SK-MEL-5 (cell line): ENCODE measurements at places on chromosomes 12 and 14.

DNA sequence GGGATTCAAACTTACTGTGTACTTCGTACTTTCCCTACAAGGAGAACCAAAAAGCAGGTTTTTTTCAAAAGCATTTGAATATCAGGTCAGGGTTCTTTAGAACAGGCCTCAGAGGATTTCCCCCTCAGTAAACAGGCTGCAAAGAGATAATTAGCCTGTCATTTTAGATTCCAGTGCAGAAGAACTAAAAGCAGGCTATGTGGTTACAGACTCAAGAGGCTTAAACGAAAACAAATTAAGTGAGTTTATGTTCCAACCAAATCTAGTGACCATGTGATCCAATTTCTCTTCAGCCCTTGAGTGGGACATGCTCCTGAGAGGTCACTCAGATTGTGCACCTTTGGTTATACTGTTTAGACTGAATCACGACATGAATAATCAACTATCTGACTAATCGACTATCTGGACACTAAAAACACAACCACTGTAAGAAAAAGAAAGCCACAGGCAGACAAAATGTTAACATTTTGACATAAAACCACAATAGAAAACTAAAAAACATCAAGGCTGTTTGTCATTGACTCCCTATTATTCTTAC, 4.5 kb downstream of the TMED8 start:
- DNase-seq: no peak

GRCh38 chr14:39576736-39577135, 144.5 kb upstream of the FBXO33 start:
- DNase-seq: no peak

- DNase-seq: no peak
These were observed 5.5 kb downstream of the IFI27L2 start for GRCh38 chr14:94123868-94124267.

DNA sequence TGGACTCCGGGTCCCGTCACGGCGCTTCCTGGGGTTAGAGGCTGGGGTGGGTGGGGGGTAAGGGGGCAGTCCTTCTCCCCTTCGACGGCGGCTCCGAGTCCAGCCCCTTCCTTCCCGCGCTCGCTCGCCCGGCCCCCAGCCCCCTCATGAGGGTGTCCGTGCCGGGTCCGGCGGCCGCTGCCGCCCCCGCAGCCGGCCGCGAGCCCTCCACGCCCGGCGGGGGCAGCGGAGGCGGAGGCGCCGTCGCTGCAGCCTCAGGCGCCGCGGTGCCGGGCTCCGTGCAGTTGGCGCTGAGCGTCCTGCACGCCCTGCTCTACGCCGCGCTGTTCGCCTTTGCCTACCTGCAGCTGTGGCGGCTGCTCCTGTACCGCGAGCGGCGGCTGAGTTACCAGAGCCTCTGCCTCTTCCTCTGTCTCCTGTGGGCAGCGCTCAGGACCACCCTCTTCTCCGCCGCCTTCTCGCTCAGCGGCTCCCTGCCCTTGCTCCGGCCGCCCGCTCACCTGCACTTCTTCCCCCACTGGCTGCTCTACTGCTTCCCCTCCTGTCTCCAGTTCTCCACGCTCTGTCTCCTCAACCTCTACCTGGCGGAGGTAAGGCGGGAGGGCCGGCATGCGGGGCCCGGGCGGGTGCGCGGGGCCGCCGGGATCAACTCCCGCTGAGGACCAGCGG, 500 bp downstream of the GPR137C start:
- DNase-seq: peak; percentile 2

DNA sequence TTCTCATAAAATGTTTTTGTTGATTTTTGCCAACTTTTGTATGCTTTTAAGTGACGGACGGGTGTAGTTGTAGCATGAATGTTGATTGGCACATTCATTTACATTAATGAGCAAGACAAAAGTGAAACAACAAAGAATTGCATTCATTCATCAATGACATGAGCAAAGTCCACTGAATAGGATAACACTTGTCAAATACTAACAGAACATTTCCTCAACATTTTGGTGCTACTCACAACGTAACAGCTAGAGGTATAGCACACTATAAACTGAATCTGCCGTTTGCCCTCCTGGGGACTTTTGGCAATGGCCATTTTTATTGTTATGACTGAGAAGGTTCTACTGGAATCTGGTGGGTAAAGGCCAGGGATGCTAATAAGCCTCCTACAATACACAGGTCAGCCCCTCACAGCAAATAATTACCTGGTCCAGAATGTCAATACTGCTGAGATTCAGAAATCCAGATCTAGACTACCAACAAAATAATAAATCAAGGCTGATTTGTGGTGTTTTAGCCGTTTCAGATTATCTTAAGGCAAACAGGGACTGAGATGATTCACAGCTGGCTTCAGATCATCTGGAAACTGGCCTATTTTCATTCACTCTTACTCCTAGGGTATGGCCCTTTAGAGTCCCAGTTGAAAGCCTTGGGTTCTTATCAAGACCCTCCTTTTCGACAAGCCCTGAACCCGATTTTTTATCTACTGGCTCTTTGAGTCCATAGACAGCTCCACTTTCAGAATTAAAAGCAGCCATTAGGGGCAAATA, 22.5 kb upstream of the CDKN3 start:
- no peak for DNase-seq

- DNase-seq: no peak
These were observed 22.3 kb upstream of the MGP start for GRCh38 chr12:14907953-14908352.

DNA sequence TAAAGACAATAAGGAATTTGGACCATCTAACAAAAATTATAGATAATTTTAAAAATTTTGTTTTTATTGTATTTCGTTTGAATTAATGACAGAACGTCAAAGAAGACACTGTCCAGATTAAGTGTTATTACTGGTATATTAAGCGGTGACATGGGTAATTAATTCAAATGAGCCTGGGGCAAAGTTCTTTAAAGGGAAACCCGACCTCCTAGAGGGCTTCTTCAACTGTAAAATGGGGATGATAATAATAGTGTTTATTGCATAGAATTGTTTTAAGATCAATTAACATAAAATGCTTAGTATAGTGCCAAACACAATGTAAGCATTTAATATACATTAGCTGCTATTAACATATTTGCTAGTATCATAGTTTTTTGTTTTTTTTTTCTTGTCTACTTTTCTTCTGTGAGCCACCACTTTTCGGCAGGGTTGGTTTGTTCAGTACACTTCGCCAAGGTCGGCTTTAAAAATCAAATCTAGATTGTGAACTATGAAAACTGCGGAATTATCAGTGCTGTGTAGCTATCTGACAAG, 514 bp upstream of the LARP4 start:
- peak; percentile 55 for DNase-seq

DNA sequence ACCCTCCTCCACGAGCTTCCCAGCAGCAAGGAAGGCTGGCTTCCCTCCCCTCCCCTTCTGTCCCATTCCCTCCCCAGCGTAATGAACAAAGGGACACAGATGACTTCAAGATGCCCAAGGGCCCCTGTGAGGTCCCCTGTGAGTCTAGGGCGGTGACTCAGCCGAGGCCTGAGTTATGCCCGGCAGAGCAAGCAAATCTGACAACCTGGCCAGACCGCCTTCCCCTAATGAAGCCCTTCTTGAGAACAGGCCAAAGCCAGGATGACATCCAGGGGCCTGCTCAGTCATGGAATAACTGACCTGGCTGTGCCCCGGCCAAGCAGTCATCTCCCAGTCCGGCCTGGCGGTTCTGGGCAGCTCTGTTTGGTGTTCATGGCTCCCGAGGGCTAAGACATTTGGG, 89.2 kb downstream of the DICER1 start:
- DNase-seq: no peak

- DNase-seq: peak; percentile 93
These were observed at the start of gene MAPKAPK5 for GRCh38 chr12:111841750-111842555. MAPKAPK5 (plus strand) TSS chr12:111842228; CDS start chr12:111842734, 506 bp downstream.

- peak; percentile 82 for DNase-seq
These were observed 16.7 kb downstream of the PPP1R13B start for GRCh38 chr14:103830511-103831270.

GRCh38 chr12:1595026-1595561, 713 bp upstream of the FBXL14 start:
- no peak for DNase-seq

DNA sequence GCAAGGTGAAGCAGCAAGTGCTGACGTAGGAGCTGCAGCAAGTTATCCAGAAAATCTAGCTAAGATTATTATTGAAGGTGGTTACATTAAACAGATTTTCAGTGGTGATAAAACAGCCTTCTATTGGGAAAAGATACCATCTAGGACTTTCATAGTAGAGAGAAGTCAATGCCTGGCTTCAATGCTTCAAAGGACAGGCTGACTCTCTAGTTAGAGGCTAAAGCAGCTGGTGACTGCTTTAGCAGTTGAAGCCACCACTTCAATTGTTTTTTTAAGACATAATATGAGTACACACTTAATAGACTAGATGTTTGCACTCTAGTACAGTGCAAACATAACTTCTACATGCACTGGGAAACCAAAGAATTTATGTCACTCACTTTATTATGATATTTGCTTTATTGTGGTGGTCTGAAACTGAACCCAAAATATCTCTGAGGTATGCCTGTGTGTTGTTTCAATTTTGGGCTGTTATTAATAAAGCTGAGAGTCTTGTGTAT, 1026.9 kb upstream of the FOXG1 start:
- DNase-seq: no peak

- no peak for DNase-seq
These were observed 223.1 kb upstream of the FOXN3 start for GRCh38 chr14:89640141-89640540.

- DNase-seq: no peak
These were observed 40.5 kb upstream of the MON2 start for GRCh38 chr12:62426089-62426488.

DNA sequence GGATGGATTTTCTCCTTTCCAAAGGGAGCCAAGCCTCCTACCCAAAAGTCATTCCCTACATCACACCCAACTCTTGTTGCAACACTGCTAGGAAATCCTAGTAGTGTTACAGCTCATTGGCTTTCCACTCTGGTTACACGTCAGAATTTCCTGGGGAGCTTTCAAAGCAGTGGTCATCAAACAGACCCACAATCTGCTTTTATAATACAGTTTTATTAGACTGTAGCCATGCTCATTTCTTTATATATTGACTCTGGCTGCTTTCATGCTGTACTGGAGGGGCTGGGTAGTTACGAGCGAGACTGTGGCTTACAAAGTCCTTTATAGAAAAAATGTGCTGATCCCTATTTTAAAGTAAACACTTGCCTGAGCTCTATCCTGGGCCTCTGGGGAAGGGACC, 34.3 kb downstream of the ZFYVE26 start:
- DNase-seq: no peak

DNA sequence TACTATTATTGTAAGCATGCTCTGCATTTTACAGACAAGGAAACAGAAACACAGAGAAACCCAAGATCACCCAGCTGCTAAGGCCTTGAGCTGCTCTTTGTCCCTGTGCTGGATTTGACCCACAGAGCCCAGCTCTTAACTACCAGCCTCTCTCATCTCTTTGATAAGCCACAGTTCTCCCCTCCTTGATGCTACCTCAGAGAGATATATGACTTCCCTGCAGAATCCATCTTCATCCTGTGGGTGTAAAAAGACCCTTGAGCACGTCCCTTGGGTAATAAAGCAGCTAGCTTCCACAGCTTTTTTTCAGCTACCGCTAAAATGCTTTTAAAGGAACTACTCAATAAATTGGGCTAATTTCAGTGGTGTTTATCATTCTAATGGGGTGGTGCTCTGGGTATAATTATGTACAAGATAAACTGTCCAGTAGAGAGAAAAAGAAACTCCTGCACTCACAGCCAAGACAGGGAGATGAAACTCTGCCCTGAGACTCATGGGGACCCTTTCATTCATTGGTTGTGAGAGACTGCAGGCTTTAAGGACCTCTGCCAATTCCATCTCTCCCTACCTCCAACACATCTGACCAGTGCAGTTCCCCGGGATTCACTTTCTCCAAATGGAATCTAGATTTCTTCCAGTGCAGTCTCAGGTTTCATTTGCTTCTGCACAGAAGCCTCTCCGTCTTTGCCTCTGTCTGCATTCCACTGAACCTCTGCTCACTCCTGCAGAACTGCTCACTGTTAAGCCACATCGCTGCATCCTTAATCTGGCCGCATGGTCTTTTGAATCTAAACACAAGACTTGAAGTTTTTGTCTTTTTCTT, 24.7 kb upstream of the NTF3 start:
- no peak for DNase-seq

GRCh38 chr14:77120771-77121743, 20.5 kb downstream of the ZDHHC22 start:
- DNase-seq: no peak

- peak; percentile 43 for DNase-seq
These were observed 227.4 kb downstream of the TMEM132D start for GRCh38 chr12:129676411-129676810.

DNA sequence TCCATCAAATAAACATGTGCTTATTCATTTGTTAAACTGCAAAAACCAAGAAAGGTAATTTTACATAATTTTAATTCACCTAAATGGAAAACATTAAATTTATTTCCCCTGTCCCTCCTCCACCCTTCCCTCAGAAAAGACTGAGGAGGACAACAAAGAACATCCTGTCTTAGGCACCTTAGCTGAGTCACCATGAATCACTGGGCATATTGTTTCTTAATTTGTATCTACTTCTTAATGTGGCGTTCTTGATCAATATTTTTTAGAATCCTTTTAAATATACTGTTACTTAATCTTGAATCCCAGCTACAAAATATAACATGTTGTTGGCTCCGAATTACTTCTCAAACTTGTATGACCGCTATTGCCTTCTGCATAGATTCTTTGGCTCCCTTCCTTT, 23.5 kb downstream of the SIX6 start:
- peak; percentile 28 for DNase-seq
